ENCODE measurements at places on chromosomes 11 and 22.

DNA sequence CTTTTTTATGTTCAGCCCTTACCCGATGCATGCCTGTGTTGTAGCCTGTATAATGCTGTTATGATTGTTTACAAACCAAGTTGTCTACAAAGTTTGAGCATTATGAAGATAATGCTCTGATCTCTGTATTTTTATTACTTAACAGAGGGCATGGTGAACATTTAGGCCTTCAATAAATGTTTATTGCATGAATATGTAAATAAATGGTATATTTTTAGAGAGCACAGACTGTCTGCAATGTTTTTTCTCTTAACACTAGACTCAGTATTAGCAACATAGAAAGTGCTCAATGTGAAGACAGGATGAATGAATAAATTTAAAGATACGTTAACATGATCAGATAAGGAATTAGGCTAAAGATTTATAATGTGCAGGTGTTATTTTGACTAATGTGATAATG lies 130.9 kb downstream of the UVRAG start:
- DNase-seq: no peak

DNA sequence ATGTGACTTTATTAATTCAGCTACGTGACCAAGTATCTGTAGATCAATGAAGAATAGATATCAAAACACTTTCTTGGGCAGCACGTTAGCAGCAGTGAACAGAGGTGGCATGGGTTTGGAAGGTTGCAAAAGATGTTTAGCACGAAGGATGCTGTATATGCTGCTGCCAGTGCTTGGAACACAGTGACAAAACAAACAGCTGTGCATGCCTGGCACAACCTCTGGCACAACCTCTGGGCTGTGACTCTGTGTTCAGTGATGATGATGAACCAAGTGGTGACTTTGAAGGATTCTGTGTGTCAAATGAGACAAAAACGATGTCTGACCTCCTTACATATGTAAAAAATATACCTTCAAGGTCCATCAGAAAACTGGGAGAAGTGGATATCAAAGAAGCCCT lies 104.7 kb downstream of the TBC1D22A start:
- DNase-seq: no peak

- DNase-seq: peak; percentile 75
Observed at GRCh38 chr11:117819096-117820040, 5.2 kb downstream of the FXYD2 start.

GRCh38 chr22:40123387-40123786 lies 54.3 kb upstream of the TNRC6B start:
- DNase-seq: no peak

Data from renal cortical epithelial cell (primary cell).